ENCODE measurements at places on chromosomes 2 and 18.

GRCh38 chr2:183291436-183291835 is 167.2 kb downstream of the NUP35 start:
- DNase-seq = no peak

- DNase-seq = no peak
Measured at GRCh38 chr18:9273221-9273620, 61.4 kb upstream of the TWSG1 start.

GRCh38 chr2:22990246-22990645 is 394.7 kb upstream of the KLHL29 start:
- DNase-seq = no peak

- no peak for DNase-seq
Measured at GRCh38 chr2:115572746-115573145, 1130.3 kb downstream of the DPP10 start.

GRCh38 chr2:206572725-206573124 is 69.6 kb upstream of the FAM237A start:
- no peak for DNase-seq

DNA sequence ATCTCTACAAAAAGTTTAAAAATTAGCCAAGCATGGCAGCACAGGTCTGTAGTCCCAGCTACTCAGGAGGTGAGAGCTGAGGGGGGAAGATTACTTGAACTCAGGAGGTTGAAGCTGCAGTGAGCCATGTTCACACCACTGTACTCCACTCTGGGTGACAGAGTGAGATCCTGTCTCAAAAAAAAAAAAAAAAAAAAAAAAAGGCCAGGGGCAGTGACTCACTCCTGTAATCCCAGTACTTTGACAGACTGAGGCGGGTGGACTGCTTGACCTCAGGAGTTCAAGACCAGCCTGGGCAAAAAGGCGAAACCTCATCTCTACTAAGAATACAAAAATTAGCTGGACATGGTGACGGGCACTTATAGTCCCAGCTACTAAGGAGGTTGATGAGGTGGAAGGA is 37.0 kb downstream of the PUM2 start:
- DNase-seq = no peak

- DNase-seq = no peak
Measured at GRCh38 chr2:12896318-12896982, 179.7 kb downstream of the TRIB2 start.

DNA sequence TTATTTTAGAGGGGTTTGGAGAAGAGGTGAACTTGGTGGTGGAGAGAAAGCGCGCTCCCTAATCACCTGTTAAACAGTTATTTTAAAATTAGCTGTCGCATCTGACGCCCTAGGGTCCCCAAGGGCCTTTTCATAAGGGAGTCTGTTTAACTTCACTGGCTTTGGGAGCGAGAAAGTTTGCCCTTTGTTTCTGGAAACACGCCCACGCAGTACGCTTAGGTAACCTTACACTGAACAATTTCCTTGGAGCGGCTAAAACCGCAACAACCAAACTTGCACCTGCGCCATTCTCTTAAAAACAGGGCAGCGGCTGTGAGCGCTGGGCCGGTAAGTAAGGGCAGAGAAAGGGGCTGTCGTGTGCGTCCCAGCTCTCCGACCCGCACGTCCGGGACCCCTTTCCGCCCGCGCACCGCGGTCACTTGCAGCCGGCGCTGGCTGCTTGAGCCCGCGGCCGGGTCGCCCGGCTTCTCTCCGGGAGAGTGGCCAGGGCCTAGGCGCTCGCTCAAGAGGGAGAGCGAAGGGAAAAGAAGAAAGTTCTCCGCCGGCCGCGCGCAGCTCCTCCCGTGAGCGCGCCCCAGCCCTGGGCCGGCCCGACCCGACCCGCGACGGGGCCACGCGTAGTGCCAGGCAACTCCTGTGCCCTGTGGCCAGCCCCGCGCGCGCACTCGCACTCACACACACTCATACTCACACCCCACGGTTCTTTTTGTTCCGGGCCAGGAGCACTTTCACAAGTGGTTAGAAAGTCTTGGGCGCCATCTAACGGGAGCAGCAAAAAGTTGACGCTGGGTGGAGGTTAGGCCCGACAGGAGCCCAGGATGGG is 19.2 kb downstream of the POU3F3 start:
- DNase-seq = peak; percentile 62

DNA sequence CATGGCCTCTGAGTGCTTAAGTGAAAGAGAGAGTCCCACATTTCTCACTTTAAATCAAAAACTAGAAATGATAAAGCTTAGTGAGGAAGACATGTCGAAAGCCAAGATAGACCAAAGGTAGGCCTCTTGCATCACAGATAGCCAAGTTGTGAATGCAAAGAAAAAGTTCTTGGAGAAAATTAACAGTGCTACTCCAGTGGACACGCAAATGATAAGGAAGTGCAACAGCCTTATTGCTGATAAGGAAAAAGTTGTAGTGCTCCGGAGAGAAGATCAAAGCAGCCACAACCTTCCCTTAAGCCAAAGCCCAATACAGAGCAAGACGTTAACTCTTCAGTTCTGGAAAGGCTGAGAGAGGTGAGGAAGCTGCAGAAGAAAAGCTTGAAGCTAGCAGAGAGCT is 32.1 kb downstream of the PSMD1 start:
- DNase-seq = no peak

DNA sequence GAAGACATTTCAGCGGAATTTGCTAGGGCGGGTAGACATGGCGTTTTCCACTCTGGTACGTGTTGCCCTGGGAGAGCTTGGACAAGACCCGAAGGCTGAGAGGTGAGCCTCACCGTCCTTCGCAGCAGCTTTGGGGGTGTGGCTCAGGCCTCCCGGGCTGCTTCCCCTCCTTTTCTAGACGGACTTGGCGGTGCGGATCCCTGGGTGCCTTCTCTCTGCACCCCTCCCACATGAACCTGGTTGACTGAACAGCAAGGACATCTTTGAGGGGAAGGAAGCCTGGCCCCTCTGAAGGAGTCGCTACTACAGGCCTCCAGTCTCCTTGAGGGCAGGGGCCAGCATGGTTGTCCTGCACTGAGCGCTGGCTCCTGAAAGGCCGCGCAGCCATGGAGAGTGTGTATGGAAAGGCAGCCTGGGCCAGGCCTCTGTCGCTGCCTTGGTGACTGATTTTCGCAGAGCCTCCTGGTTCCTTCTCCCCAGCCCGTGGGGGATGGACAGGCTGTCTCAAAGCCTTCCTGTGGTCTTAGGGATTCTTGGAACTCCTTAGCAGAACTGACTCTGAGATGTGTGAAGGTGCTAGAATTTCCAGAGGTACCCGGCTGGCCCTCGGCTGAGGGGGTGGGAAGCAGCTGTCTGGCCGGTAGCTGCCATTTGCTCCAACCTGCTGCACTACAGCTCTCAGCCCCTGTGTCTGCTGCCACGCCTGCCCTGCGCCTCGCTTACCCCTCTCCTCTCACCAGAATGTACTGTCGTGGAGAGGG is 9.9 kb downstream of the CNNM4 start:
- no peak for DNase-seq

GRCh38 chr2:233082931-233083755 is 23.0 kb downstream of the INPP5D start:
- no peak for DNase-seq

DNA sequence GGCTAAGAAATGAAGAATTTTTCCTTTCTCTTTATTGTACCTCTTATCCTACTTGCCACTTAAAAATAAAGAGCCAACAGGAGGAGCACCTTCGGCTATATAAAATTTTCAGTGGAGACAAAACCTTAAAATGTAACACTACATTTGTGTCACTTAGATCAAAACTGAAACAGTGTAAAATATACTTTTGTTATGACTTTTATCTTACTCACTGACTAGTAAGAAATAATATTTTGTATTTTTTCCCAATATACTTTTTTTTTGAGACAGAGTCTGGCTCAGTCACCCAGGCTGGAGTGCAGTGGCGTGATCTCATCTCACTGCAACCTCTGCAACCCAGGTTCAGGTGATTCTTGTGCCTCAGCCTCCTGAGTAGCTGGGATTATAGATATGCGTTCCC is 28.3 kb downstream of the KCNJ13 start:
- no peak for DNase-seq

DNA sequence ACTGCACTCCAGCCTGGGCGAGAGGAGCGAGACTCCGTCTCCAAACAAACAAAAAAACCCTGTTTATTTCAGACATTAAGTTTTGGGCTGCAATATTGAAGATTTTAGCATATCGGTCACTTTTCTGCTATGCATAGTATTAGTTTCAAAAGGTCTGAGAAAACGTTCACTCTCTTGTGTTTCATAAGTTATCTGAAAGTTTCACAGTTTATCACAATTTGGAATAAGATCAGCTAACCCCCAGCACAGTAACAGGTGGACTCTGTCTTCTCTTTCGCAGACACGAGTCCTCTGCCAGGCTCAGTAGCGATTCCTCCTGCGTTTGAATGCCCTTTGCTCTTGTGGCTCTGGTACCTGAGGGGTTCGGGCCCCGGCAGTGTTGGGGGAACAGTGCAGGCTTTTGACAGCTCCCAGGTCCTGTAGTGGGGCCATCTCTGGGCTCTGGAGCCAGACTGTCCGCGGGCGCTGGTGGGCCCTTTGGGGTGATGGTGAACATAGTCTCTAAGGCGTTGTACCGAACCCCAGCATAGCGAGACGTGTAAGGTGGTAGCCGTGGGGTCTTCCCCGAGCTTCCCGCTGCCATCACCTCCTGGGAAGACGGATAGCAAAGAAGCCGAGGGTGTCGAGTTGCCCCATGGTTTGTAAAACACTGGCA is 20.4 kb downstream of the NFATC1 start:
- DNase-seq = no peak

DNA sequence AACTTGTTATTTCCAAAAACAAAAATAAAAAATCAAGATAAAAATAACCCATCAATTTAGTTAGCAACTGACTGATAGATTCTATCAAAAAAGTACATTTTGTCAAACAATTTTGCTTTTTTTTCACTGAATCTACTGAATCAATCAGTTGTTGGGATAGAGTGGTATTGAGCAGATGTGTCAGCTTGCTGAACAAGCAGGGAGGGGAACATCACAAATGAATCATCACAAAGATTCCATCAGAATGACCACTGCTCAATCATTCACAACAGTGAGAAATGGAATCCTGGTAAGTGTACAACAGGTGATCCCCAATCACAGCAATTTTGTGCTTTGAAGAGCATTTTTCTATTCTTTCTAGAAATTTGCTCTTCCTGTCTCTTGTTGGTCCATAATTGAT is 12.3 kb upstream of the SLC14A2 start:
- no peak for DNase-seq

- no peak for DNase-seq
Measured at GRCh38 chr2:176125772-176126054, 3.2 kb downstream of the HOXD9 start.

DNA sequence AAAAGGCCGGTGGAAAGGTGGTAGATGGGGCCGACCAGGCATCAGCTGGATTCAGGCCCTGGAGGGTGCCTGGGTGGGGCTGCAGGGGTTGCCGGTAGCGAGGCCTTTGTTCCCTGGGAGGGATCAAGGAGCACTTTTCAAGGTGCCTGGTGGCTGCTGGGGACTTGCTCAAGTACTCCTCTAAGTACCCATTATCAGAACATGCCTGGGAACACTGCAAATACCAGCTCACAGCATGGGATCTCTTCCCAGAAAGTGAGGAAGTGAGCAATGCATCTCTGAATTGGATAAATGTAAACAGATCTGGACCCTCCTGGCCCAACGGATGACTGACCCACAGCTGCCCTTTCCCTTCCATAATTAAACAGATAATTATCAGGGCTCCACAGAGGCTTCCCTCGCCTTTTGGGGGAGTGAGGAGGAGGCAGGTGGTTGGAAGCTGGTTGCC is 210.5 kb downstream of the SH3RF3 start:
- DNase-seq = no peak

GRCh38 chr18:58640891-58641610 is 12.2 kb upstream of the ALPK2 start:
- DNase-seq = no peak

DNA sequence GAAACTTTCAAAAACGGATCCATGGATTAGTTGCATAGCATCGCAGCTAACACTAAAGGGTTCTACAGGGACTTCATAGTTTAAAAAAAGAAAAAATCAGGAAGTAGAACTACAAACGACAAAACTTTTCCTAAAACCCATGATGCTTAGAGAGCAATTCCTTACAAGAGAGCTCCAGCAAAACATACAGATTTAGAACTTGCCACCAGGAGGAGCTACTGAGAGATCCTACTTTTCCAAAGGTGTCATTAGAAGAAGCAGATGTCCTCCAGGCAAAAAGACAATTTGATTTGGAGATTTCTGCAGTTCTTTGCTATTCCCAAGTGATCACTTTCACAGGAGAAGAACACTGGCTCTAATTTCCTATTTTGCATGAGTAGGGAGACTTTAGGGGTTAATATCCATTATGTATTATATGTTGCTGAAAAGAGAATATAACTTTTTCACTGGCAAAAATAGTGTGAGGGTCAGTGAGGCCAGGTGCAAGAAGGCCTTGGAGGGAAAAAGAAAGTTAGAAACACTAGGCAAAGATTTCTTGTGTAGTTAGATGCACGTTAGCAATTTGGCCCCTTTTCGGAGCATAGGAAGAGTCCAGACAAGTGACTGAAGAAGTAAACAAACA is 436.2 kb downstream of the SUCLG1 start:
- peak; percentile 65 for DNase-seq

GRCh38 chr2:64807417-64807816 is 153.7 kb upstream of the SERTAD2 start:
- no peak for DNase-seq

DNA sequence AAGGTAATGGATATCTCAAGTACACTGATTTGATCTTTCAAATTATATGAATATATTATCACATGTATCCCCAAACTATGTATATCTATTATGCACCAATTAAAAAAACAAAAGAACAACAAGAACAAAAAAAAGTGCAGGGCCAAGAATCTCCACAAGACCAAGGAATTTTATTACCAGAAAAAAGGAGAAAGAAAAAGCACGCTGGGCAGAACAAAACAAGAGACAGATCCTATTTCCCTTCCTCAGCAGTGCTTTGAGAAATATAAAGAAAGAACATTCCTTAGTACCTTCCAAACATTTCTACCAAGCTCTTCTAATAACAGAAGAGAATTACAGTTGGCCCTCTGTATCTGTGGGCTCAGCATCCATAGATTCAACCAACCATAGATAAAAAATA is 144.7 kb upstream of the CREB1 start:
- DNase-seq = peak; percentile 40

- no peak for DNase-seq
Measured at GRCh38 chr18:44520981-44521667, 159.6 kb upstream of the SETBP1 start.

DNA sequence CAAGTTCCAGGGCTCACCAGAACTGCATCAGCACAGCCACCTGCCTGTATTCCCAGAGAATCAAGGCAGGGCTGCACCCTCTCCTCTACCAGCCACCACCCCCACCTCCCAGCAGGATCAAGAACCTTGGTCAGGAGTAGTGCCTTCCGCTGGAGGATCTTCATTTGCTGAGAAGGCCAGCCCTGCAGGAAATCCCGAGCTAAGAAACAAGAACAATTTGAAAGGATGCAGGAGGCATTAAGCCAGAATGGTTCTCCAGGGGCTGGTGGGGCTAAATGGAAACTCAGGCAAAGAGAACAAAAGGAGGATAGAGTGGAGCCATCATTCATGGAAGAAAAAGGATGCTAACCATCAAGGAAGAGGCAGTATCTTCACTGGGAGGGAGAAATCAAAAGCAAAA is 147.3 kb upstream of the SLC14A2 start:
- DNase-seq = no peak

GRCh38 chr18:13283746-13284145 is 65.2 kb downstream of the LDLRAD4 start:
- no peak for DNase-seq

GRCh38 chr2:225090746-225091145 is 48.5 kb upstream of the DOCK10 start:
- no peak for DNase-seq

All from neuronal stem cell (in vitro differentiated cells).